Ovary (tissue), 10 donors: ENCODE measurements at places on chromosomes 5 and 9. TPM values are rescaled to one million over a fixed set of nuclear protein-coding genes. Genes with fewer than 3 reads are reported as not detected.
A peak's percentile ranks its signal among the peaks of the same experiment; 100 is the strongest.

GRCh38 chr5:127746756-127747155 lies 43.6 kb downstream of the CCDC192 start:
- no peaks in the 10 kb centered on the region for H3K4me1 ChIP-seq
- no peaks in the 10 kb centered on the region for H3K36me3 ChIP-seq
- H3K27ac ChIP-seq = no peak overlapping the region

- no peaks in the 10 kb centered on the region for H3K4me1 ChIP-seq
- H3K4me3 ChIP-seq = no peak overlapping the region
- H3K27me3 ChIP-seq = no peaks in the 10 kb centered on the region
- DNase-seq = peak; percentile 24
- no peaks in the 10 kb centered on the region for H3K36me3 ChIP-seq
- no peak overlapping the region for H3K27ac ChIP-seq
Observed at GRCh38 chr5:1468629-1469527, 23.6 kb upstream of the SLC6A3 start.

GRCh38 chr5:40346901-40347300 lies 332.8 kb upstream of the PTGER4 start:
- no peak overlapping the region for H3K4me3 ChIP-seq
- no peaks in the 10 kb centered on the region for H3K27me3 ChIP-seq
- no peaks in the 10 kb centered on the region for H3K36me3 ChIP-seq
- H3K4me1 ChIP-seq = no peaks in the 10 kb centered on the region
- DNase-seq = no peak
- H3K27ac ChIP-seq = no peak overlapping the region

GRCh38 chr5:4651806-4652565 lies 488.1 kb upstream of the ADAMTS16 start:
- no peak for DNase-seq
- H3K4me1 ChIP-seq = no peaks in the 10 kb centered on the region
- no peaks in the 10 kb centered on the region for H3K27me3 ChIP-seq
- no peak overlapping the region for H3K27ac ChIP-seq

- H3K4me1 ChIP-seq = no peaks in the 10 kb centered on the region
- H3K27ac ChIP-seq = no peak overlapping the region
- no peak overlapping the region for H3K4me3 ChIP-seq
- H3K36me3 ChIP-seq = no peaks in the 10 kb centered on the region
- no peaks in the 10 kb centered on the region for H3K27me3 ChIP-seq
Observed at GRCh38 chr5:150989695-150990094, 30.7 kb upstream of the GPX3 start.

The CD274 gene
- 1.1 TPM for total RNA-seq
